ENCODE measurements at places on chromosomes 2 and 18.

DNA sequence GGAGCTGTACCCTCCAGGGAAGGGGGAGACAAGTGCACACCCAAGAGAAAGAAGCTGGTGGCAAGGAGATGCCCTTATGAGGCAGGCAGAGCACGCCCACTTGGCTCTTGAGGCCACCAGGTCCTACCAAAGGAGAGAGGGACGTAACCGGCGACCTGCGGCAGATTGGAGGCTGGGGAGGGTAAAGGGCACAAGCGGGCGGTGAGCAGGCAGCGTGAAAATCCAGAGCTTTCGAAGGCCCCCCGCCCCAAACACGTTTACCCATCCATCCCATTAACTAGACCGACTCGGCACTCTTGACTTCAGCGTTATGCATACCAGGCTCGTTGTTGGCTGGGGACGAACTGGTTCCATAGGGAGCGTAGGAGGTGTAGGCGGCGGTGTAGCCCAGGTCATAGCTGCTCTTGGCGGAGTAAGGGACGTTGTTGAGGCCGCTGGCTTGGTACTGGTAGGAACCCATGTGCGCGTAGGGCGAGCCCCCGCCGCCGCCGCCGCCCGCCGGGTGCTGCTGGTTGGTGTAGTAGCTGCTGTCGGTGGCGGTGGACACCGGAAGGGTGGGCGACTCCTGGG lies 794 bp downstream of the DLX2 start:
- no peak for DNase-seq

- no peak for DNase-seq
Observed at GRCh38 chr2:193502363-193503035, 1307.8 kb upstream of the TMEFF2 start.

- peak; percentile 9 for DNase-seq
Observed at GRCh38 chr2:2646433-2647051, 315.5 kb upstream of the MYT1L start.

DNA sequence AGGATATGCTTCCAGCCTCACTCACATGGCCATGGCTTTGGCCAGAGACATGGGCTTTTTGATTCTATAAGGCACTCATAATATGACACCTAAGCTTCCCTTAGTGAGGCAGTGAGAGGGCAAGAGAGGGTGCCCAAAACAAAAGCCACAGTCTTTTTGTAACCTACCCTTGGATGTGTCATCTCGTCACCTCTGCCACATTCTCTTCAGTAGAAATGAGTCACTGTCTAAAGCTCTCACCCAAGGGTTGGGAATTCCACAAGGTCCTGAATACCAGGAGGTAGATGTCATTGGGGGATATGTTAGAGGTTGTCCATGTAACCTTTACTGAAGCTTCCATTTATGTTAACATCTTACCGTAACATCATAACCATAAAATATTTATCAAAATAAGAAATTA lies 108.4 kb downstream of the ALMS1 start:
- DNase-seq, result no peak

DNA sequence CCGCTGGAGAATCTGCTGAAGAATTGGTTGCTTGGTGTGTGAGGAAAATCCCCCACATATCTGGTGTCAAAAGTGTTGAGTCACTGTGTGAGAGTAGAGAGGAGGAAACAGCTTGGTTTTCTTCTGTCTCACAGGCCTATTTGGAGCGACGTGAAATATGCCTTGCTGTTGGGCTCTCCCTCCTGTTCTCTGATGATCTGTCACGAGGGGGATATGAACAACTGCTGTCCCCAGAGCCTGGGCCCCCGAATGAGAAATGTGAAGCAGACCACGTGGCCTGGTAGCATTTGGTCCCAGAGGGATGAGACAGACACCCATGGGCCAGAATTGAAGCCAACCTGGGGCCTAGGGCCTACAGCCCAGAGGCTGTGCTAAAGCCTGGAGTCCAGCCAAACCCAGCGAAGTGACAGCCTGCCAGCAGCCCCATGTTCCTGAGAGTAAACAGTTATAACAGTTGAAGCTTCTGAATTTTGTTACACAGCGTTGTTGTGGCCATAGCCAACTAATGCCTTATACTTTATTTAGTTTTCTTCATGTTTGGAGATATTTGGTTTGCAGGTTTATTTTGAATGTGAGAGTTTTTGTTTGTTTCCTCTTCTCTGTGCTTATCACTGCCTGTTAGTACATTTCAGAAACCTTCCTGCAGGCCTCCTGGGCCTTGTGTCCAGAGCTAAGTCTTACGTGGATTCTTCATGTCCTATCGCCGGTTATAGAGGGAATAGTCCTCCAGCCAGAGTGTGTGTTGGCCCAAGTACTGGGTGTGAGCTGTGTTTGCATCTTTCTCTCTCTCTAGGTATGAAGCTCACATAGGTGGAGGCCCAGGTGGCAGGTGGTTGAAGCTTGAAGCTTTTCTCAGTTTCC lies 18.7 kb upstream of the COLEC12 start:
- no peak for DNase-seq

DNA sequence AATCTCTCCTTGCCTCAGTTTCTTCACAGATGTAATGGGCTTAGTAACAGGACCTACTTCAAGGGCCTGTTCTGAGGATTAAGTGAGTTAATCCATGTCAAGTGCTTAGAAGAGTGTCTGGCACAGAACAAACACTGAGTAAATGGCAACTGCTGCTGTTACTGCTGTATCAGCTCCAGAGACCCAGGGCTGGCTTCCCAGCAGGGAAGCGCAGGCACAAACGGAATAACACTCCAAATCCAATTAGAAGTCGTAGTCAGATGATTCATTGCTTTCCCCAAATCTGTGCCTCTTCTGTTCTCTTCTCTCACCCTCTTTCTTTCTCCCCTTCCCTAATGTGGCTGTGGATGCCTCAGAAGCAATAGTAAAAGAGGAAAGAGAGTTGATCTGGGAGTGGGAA lies 101.1 kb upstream of the FZD7 start:
- DNase-seq, result no peak

DNA sequence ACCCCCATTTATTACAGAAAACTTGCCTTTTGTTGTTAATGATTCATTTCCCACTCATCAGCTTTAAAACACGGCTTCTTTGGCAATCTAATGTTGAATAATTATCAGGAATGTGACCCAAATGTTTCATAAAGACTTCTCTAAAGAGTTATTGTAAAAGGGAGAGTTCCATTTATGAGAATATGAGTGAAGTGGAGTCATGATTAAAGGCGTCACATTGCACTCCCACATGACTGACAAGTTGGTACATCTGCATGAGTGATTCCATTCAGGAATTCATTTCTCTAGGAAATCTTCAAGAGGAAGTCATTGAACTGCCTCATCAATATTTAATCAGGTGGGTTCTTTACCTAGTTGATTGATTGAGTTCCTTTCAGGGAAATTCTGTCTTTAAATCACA lies 184.8 kb downstream of the LNPK start:
- DNase-seq, result no peak

DNA sequence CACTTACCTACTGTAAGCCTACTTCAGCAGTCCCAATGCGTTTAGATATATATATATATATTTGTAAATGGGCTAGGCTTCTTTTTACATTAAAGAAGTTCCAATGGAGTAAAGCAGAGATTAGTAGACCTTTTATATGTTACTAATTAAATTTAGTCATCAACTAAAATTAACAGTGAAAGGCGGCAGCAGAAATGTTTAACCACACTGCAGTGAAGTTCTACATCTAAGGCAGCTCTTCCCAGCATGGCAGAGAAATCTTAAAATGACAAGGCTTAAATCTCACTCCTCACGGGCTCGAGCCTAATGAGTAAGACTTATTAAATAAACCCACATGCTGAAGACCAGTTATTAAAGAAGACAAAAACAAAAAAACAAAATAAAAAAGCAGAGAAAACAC lies 19.1 kb upstream of the KANSL1L start:
- no peak for DNase-seq

GRCh38 chr2:201827621-201828020 lies 21.3 kb downstream of the CDK15 start:
- DNase-seq, result no peak

- DNase-seq, result no peak
Observed at GRCh38 chr2:60634438-60634837, 81.0 kb upstream of the BCL11A start.

DNA sequence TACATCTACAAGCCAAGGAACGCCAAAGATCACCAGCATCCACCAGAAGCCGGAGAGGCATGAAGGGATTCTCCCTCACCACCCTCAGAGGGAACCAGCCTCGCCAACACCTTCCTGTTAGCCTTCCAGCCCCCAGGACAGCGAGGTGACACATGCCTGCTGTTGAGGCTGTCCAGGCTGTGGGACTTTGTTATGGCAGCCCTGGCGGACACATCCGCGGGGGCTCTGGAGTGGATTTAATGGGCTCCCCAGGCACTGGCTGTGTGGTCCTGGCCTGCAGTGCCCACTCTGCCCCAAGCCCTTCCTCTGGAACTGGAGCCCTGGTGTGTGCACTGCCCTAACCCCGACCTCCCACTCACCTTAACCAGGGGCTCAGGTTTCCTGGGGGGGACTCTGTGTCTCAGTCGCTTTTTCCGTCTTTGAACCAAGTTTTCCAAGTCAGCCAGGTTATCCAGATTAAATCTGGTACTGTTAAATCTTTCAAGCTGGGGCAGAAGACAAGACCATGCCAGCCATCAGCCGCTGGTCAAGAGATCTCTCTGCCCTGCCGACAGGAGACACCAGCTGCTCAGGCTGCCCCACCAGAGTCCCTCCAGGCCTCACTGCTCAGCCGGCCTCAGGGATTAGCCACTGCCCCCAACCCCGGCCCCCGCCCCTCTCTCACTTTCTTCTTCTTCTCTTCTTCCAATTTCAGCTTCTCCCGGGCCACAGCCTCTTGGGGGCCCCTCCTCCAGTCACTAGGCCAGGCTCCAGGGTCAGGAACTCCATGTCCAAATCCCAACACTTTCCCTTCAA lies 1.9 kb downstream of the ANKRD23 start:
- DNase-seq, result no peak

GRCh38 chr2:41873102-41874031 lies 174.5 kb upstream of the PKDCC start:
- DNase-seq, result no peak

DNA sequence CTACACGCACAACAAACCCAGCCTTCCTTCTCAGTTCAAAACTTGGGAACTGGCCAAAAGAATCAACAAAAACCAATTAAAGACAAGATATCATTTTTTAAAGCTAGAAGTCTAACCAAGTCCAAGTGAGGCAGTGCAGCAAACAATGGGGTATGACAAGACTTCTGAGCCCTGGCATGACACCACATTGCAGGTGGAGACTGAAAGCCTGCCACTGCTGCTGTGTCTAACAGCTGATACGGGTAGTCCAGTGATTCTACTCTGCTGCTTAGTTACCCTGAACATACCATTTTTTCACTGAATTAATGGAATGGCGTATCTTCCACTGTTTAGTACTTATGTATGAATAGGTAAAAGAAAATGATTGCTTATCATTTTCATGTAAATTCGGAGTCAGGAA lies 47.4 kb upstream of the KIDINS220 start:
- no peak for DNase-seq

DNA sequence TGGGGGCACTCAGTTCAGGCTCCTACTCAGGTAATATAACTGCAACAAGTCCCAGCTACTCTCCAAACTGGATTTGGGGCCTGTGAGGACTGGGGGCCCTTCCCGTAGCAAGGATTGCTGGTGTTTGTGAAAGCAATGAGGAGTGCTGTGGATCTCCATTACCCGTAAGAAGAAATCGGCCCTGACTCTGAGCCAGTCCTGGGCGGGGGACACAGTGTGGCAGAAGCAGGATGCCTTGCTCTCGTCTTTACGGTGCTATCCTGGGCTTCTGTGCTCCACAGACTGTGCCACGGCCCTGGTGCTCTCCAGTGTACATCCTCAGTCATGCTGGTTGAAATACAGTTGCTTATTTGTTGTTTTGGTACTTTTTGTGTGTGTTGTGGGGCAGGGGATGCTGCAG lies 172.9 kb downstream of the NDUFA10 start:
- no peak for DNase-seq
